Posterior vena cava (tissue), 2 donors: ENCODE measurements at places on chromosomes 1 and 21.

- DNase-seq: no peak
Measured at GRCh38 chr1:16151995-16152384, 3.9 kb downstream of the EPHA2 start.

DNA sequence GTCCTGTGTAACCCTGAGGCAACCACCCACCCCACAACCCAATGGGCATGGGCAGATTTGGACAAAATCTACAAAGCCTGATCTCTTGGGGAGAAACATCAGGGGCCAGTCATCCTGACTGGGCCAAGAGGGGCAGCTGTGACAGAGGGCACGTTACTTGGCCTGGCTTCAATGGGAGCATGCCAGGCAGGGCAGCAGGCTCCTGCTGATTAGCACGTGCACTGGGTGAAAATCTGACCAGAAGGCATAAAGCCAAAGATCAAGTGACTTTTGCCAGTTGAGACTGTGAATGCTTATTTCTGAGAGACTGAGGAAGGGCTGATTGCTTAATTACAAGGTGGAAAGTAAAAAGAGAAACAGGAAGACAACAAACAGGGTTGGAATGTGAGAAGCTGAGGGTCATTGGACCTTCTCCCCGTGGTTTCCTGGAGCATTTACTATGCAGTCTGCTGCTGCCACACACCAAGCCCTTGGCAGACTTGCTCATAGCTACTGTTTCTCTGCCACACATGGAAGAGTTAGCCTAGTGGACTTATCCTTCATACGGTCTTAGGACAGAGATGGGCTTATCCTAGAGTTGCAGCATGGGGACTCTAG is 39.8 kb upstream of the TNR start:
- no peak for DNase-seq

DNA sequence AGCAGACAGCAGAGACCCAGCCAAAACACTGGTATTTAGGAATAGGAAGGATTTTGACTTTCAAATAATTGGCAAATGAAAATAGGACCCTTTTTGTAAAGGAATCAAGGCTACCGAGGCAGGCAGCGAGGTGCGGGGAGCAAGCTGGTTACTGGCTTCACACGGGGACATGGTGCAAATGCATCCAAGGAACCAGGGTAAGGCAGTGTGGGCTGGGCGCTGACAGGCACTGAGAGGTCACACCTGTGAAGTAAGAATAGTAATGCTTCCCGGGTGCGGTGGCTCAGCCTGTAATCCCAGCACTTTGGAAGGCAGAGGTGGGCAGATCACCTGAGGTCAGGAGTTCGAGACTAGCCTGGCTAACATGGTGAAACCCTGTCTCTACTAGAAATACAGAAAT is 15.5 kb downstream of the CHAF1B start:
- no peak for DNase-seq

- DNase-seq: no peak
Measured at GRCh38 chr1:206998816-206999215, 28.6 kb upstream of the FCAMR start.

GRCh38 chr1:186535388-186536133 is 74.6 kb upstream of the PDC start:
- DNase-seq: no peak

- DNase-seq: no peak
Measured at GRCh38 chr1:176904057-176904751, 260.3 kb downstream of the ASTN1 start.

DNA sequence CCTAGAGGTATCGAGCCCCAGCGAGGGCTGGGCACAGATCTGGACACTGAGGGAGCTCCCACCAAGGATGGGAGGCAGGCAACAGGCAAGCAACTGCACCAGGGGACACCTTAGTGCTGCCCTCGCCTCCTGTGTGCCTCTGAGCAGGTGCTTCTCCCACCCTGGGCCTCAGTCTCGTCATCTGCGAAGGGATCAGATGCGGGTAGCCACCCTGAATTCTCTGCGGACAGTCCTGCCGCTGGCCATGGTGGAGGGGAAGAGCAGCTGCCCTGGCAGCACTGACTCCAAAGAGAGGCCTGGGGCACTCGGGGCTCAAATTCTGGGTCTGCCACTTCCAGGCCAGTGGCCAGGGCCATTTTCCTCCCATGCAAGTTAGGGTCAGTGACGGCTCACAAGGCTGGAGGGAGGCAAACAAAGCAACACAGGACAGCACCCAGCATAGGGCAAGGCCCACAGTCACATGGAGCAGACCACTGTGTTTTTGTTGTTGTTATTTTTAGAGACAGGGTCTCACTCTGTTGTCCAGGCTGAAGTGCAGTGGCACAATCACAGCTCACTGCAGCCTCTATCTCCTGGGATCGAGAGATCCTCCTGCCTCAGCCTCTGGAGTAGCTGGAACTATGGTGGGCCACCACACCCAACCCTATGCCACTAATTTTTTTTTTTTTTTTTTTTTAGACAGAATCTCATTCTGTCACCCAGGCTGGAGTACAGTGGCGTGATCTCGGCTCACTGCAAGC is 7.1 kb upstream of the SDC3 start:
- DNase-seq: peak; percentile 69

DNA sequence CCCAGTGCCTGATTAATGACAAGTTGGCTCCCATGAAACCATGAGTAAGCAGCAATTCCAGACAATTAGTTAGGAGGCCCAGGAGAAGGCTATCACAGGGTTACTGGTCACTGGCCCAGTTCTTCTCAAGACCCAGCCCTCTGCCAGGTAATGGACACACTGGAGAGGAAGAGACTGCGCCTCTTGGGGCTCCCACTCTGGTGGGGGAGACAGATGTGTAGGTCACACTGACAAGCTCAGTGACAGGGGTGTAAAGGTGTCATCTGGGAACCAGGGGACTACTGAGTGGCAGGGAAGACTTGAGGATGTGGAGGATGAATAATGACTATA is 4.9 kb downstream of the HPCA start:
- DNase-seq: no peak

GRCh38 chr1:238722812-238723211 is 663.6 kb upstream of the CHRM3 start:
- DNase-seq: no peak

DNA sequence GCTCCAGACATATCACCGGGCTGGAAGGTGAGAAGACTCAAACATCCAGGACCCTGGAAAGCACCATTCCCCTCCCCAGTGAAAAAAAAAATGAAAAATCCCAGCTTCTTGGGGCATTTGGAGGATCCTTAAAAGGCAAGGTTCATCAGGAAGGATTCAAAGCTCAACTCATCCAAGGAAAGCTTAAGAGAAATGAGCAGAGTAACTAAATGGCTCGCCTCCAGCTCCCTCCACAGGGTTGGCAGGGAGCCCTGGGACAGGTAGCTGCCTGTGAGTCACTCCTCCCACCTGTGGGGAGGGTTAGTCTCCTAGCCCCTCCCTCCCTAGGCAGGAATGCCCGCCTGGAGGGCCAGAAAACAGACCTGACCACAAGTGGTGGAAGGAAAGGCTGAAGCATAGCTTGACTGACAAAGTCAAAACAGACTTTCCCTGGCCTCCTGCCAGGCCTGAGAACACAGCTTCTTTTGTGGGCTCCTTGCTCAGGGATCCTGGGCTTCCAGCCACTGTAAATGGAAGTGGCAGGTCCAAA is 712 bp upstream of the LAMB3 start:
- no peak for DNase-seq

- DNase-seq: peak; percentile 30
Measured at GRCh38 chr1:201280884-201281283, 2.4 kb upstream of the PKP1 start.

- DNase-seq: no peak
Measured at GRCh38 chr1:165936542-165936941, 109.1 kb downstream of the UCK2 start.

DNA sequence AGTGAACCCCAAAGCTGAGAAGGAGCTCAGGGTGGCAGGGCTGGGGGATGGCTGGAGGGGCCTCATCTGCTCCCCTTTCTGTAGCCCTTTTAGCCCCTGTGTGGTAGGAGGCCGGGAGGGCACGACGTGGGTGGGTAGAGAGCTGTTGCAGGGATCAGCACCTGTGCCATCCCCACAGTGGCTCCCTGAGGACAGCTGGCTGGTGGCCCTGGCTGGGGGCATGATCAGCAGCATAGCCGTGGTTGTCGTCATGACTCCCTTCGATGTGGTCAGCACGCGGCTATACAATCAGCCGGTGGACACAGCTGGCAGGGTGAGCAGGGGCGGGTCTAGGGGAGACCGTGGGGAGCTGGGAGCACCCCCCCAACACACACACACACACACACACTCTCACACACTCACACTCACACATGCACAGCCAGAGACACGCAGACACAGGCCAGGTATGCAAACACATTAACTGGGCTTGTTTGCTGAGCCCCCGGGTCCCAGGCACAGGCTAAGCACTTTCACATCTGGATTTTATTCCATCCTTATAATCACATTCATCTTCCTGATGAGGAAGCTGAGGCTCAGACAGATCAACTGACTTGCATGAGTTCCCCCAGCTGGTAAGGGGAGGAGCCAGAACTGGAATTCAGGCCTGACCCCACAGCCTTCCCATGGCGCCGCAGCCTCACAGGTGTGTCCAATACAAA is 2.5 kb downstream of the SLC25A34 start:
- no peak for DNase-seq

DNA sequence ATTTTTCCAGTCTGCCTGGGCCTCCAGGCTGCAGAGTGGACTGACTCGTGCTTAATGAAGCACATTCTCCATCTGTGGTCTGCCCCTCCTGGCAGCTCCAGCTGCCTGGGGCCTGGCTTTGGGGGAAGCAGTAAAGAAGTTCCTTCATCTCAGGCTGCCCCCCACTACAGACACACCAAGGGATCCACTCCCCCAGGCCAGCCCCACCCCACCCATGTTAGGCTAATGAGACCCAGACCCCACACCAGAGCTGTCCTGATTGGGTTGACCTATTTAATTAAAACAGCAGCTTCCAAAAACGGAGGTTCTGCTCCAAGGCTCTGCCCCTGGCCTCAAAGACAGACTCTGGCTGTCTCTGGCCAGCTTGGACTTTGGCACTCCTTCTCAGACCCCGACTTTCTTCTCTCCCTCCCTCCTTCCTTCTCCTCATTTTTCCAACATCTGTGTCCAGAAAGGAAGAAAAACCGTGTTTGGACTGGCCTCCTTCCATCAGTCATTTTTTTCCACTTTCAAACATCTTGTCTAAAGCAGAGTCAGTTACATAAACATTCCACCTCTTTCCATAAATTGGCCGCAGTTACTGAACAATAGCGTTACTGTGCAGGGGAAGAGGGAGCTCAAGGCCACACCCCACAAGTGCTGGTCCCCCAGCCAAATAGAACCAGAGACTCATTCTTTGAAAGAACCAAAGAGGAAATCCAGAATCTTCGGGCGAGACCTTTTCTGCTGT is 29.7 kb downstream of the SERTAD4 start:
- DNase-seq: no peak

- no peak for DNase-seq
Measured at GRCh38 chr1:86434059-86434458, 10.1 kb downstream of the CLCA2 start.

GRCh38 chr1:40312238-40313205 is 4.6 kb downstream of the COL9A2 start:
- DNase-seq: no peak

DNA sequence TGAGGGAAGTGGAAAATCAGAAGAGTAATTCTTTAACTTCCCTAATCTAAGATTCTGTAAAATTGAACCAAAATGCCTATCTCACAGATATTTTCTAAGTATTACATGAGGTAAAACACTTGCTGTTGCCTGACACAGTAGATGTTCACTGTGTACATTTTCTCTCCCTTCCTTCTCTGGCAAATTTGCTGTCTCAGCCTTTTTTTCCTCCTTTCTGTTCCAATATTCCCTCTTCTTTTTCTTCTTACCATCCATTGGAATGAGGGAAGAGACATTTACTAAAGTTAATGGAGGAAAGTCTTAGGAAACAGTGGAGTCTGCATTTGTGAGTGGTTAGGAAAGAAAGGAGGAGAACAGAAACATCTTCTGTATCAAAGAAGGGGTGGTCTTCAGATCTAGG is 239.9 kb downstream of the ZP4 start:
- no peak for DNase-seq

- DNase-seq: no peak
Measured at GRCh38 chr1:176552999-176553398, 90.0 kb downstream of the PAPPA2 start.

DNA sequence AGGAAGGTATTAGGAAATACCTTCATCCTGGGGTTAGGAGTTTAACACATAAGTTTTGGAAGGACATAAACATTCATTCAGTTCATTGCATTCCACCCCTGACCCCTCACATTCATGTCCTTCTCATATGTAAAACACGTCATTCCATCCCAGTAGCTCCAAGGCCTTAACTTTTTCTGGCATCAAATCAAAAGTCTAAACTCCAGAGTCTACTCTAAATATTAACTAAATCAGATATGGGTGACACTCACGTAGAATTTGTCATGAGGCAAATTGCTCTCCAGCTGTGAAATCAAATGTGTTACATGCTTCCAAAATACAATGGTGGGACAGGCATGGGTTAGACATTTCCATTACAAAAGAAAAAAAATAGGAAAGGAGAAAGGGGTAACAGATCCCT is 298.2 kb upstream of the LRRC7 start:
- DNase-seq: no peak

GRCh38 chr1:243286409-243287122 is 30.7 kb downstream of the SDCCAG8 start:
- DNase-seq: no peak
